Fibroblast of villous mesenchyme (primary cell): ENCODE measurements at places on chromosomes 13 and 19.

- DNase-seq = no peak
Observed at GRCh38 chr19:367561-367960, 23.0 kb upstream of the MIER2 start.

- peak; percentile 56 for DNase-seq
Observed at GRCh38 chr19:34482380-34483250, 1.1 kb downstream of the WTIP start.

- DNase-seq = peak; percentile 42
Observed at GRCh38 chr13:35630551-35631275, 154.2 kb upstream of the MAB21L1 start.

DNA sequence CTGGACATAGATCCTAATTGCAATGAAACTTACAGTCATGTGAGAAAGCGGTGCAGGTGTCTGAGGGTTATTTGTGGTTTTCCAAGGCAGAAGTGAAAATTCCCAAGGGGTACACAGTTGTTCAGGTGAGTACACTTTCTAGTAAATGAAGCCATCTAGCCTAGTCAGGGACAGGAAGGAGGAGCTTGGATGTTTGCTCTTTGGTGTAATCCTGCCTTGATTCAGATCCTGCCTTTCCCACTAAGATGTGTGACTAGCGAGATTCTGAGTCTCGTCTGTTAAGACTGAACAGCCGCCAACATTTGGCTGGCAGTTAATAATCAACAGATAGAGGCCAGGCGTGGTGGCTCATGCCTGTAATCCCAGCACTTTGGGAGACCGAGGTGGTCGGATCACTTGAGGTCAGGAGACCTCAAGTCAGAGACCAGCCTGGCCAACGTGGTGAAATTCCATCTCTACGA lies 2.5 kb downstream of the RPS9 start:
- peak; percentile 62 for DNase-seq

DNA sequence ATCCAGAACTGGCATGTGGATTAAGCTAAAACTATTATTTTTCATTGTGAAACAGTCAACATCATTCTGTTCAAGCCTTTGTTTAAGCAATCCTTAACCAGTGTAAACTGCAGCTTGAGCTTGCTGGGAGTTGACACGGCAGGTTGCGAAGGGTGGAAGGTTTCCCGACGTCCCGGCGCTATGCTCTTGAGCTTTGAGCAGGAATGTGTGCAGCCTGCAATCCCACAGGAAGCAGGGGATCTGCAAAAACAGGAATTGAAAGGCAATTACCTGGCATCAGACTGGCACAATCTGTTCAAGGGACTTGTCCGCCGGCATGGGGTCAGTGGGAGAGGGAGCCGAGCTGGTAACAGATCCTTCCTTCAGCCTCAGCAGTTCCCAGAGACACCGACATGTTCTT lies 586.7 kb upstream of the SGCG start:
- no peak for DNase-seq

- DNase-seq = no peak
Observed at GRCh38 chr13:102774591-102775520, 1.3 kb upstream of the TEX30 start.

- peak; percentile 53 for DNase-seq
Observed at GRCh38 chr13:99281811-99282263, 23.7 kb upstream of the GPR18 start.

GRCh38 chr19:6828306-6828697 lies 55.8 kb downstream of the VAV1 start:
- no peak for DNase-seq

DNA sequence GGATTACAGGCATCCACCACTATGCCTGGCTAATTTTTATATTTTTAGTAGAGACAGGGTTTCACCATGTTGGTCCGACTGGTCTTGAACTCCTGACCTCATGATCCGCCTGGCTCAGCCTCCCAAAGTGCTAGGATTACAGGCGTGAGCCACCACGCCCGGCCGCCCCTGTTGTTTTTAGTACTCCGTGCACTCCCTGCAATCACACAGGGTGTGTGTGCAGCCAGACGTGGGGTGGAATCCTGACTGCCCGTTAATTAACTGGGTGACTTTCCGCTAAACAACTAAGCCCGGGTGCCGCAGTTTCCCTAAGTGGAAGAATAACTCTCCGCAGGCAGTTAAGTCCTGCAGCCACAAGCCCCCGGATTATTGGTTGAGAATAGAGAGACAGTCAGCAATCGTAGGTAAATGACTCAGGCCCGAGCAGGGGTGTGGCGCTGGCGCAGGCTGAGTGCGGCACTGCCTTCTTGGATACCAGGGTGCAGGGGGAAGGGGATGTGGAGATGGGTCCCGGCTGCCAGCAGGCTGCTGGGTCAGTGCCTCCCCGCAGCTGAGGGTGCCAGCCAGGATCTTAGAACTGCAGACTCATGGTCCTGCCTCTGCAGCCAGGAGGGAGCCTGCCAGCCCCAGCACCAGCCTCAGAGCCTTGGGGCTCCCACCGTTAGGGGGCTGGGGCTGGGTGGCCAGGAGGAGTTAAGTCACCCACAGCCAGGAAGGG lies 6.1 kb upstream of the FXYD3 start:
- no peak for DNase-seq

DNA sequence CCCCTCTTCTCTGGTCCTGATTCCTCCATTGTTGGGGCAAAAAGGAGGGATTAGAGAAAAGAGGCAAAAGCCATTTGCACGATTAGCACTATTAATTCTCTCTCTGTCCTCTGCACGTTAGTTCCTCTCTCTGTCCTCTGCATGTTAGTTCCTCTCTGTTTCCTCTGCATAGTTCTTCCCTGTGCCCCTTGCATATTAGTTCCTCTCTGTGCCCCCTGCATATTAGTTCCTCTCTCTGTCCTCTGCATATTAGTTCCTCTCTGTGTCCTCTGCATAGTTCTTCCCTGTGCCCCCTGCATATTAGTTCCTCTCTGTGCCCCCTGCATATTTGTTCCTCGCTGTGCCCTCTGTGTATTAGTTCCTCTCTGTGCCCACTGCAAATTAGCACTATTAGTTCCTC lies 847.2 kb upstream of the GPC6 start:
- DNase-seq = no peak

DNA sequence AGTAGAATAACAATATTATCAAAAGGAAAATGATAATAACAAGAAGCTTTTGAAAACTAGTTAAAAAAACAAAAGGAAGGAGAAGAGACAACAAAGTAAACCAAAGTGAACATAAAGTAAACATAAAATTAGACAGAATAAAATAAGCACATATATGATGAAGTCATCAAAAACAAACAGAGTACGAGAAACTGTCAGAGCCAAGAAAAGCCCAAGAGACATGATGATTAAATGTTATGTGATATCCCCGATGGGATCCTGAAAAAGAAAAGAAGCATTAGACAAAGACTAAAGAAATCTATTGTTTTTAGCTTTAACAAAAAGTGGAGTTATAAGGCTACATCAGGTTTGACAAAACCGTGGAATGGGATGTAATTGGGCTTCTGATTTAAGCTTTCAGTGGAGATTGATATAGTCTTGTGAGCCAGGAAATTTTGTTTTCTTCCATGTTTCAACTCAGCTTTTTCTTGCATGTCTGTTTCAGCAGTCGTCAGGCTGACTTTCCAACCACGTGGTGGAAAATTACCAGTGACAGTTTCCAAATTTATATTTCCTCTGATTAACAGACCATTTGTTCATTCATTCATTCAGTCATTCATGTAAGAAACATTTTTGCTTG lies 64.9 kb downstream of the KL start:
- DNase-seq = no peak

DNA sequence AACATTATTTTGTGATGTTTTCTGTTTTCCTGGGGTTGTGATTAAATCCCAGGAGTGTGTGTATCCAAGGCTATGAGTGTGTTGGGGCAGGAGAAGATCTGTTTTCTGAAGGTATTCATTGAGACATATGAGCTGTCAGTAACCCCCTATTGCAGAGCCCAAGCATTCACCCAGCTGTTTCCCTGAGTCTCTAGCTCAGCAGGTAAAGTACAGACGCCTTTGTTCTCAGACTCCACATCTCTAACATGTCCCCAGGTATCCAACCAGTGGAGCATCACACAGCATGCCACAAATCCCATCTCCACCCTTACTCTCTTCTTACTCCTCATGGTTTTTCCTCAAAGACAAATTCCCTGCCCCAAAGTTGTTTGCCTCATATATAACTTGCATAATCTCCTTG lies 213.6 kb downstream of the PCDH20 start:
- DNase-seq = no peak

DNA sequence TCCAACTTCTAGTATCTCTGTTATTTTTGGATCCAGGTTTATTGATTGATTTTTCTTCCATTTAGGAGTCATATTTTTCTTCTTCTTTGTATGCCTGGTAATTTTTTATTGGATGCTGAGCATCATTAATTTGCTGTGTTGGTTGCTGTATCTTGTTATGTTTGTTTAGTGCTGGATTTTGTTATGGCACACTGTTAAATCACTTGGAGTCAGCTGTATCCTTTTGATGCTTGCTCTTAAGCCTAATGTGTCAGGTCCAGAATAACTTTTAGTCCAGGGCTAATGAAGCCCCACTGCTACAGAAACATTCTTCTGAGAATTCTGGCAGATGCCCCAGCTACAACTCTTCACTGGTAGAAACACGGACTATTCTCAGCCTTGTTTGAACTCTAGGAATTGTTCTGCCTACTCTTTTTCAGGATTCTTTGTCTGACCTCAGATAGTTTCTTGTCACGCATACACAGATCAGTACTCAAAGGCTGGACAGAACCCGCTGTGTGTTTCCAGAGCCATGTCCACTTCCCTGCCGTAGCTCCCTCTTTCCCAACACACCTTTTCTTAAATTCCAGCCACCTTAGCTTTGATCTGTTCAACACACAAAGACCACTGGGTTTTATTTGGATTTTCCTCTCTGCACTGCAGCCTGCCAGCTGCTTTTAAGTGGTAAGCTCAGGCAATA lies 137.1 kb upstream of the WASF3 start:
- no peak for DNase-seq

GRCh38 chr13:29573190-29573589 lies 22.3 kb downstream of the SLC7A1 start:
- peak; percentile 52 for DNase-seq

GRCh38 chr19:13600091-13600490 lies 93.8 kb upstream of the CACNA1A start:
- DNase-seq = no peak

DNA sequence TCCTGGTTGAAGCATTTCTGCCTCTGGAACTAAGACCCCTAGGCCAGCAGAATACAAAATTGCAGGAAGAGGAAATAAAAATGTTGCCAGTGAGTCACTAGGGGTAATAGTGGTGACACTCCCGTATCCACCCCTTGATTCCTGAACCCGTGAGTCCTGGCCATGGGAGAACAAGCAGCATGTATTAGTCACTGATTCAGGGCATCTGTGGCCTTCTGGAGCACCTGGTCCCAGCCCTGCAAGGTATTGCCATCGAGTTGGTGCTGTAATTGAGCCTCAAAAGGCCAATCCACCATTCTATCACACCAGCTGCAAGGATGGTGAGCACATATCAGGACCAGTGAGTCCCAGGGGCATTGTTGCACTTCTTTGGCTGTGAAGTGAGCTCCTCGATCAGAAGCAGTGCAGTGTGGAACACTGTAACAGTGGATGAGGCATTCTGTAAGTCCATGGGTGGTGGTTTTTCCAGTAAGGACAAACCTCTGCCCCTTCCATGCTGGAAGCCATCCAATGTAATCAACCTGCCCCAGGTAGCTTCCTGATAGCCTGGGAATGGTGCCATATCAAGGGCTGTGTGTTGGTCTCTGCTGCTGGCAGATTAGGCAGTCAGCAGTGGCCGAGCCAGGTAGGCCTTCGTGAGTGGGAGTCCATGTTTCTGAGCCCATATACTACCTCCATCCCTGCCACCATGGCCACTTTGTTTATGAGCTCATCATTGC lies 39.6 kb downstream of the C1QTNF9 start:
- no peak for DNase-seq

DNA sequence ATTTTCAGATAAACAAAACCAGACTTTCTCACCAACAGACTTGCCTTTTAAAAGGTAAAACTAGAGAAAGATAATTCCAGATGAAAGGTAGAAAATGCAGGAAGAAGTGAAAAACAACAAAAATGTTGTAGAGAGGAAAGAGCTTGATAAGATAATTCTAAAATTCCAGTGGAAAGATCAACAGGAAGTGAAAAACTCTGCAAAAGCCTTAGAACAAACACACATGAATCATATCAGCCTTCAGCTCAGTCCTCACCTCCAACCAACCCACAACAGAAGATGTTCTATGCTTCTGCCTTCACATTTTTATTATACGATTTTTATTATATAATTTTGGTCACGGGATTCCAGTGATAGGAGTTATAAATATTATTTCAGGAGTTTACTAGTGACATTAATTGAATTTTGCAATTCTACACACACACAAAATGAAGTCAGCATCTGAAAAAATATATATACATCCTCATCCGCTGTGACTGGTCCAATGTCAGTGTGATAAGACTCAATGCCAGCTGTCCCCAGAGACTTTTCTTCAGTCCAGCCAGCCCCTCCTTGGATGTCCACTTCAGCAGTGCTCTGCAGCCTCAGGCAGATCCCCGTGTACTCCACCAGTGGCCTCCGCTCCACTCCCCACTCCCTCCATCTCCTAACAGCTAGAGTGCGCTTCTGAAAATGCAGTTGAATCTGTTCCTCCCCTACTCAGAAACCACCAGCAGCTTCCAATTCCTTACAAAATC lies 57.9 kb downstream of the GADD45B start:
- DNase-seq = peak; percentile 30

GRCh38 chr19:48044561-48044960 lies 682 bp upstream of the CABP5 start:
- no peak for DNase-seq

- DNase-seq = no peak
Observed at GRCh38 chr13:107299717-107300116, 731.8 kb upstream of the ARGLU1 start.

GRCh38 chr19:45814851-45815480 lies at the start of gene RSPH6A:
TSS of gene RSPH6A (minus strand) at chr19:45815308. CDS start at chr19:45815176, 132 bp downstream.
- DNase-seq = no peak

- DNase-seq = no peak
Observed at GRCh38 chr13:32745509-32745908, 159.3 kb downstream of the PDS5B start.

DNA sequence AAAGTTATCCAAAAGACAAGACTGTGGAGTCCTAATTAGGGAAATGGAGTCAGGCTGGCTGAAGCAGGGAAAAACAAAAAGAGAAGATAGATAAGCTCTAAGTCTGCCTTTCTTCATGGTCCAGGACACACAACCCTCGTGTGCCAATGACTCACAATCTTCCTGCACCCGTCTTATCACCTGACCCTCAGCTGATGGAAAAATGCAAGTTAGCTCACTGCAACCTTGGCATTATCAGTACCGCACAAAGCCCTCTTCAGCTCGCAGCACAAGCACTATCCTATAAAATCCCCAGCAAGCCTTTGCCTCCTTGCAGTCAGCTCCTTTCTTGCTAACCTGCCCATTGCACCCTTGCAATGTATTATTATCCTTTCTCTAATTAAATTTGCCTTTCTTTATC lies 4.3 kb downstream of the OR7A5 start:
- no peak for DNase-seq
